CD4-positive, alpha-beta T cell (primary cell): ENCODE measurements at places on chromosomes 1 and 21. TPM values are rescaled to one million over a fixed set of nuclear protein-coding genes. Genes with fewer than 3 reads are reported as not detected.

GRCh38 chr1:192749349-192749748, 59.5 kb upstream of the RGS2 start:
- DNase-seq: no peak

DNA sequence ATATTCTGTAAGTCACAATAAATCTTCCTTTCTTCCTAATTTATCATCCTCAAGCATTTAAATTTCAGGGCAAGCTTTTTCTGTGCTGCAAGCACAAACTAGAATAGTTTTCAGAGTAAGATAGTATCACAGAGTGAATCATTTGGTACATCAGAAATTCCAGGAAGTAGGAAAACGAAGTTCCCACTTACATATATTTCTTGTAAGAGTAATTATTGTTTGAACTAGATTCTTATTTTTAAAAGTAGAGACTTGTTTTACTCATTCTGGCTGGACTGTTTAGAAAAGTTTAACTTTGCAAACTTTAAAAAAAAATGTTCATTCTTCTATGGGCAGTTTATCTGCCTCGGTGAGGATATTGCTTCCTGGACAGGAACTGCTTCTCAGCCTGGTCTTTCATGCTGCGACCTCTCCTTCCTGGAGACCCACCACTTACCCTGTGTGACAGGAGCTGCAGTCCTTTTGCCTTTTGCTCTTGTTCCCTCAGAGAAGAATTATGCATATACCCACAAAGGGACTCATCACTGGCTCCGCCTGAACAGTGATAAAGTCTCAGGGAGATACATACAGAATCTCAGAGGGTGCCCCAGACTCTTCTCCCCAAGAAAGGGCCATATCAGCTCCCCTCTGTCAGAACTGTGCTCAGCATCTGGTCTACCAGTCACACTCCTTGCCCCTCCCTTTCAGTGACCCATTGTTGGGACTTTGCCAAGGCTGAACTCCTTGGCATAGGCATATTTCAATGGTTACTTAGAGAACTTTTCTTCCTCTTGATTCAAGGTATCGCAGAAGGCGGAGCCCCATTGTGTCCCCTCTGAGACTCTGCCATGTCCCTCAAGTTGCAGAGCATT, 102.7 kb upstream of the CD55 start:
- no peak for DNase-seq

The WDTC1 gene
- 18.6 TPM for total RNA-seq

- DNase-seq: no peak
These were observed 221.1 kb downstream of the NPHP4 start for GRCh38 chr1:5770981-5771765.

DNA sequence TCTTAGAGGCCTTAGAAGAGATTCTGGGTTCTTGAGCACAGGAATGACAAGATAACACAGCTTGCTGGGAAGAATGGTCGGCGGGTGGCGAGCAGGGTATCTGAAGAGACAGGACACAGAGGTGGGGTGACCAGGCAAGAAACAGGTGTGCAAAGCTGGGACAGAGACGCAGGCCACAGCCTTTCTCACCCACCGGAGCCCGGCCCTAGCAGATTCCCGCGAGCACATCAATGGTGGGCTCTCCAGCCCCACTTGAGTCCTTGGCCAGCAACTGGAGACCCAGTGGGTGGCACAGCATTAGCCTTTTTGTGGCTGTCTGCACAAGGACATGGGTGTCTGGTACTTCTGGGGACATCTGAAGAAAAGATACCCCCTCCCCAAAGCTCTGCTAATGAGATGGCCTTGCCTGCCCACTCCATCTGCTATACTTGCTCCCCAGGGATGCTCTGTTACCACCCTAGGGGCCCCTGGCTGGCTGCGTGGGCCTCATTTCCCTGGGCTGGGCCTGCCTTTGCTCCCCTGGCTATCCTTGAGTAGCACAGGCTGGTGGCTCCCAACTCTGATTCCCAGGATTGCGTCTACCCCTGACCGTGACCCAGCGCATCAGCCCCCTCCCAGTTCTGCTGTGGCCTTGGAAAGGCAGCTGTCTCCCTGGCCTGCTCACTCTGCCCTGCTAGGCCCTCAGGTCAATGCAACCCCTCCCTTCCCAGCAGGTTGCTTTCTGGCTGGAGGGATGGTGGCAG, 127.2 kb upstream of the ADAR start:
- DNase-seq: no peak

The PCP4 gene
- total RNA-seq: not detected

The KCNA2 gene
- 0.78 TPM for total RNA-seq

The PTAFR gene
- total RNA-seq: 0.47 TPM

- DNase-seq: no peak
These were observed 11.2 kb upstream of the SLAMF9 start for GRCh38 chr1:159965263-159965662.

DNA sequence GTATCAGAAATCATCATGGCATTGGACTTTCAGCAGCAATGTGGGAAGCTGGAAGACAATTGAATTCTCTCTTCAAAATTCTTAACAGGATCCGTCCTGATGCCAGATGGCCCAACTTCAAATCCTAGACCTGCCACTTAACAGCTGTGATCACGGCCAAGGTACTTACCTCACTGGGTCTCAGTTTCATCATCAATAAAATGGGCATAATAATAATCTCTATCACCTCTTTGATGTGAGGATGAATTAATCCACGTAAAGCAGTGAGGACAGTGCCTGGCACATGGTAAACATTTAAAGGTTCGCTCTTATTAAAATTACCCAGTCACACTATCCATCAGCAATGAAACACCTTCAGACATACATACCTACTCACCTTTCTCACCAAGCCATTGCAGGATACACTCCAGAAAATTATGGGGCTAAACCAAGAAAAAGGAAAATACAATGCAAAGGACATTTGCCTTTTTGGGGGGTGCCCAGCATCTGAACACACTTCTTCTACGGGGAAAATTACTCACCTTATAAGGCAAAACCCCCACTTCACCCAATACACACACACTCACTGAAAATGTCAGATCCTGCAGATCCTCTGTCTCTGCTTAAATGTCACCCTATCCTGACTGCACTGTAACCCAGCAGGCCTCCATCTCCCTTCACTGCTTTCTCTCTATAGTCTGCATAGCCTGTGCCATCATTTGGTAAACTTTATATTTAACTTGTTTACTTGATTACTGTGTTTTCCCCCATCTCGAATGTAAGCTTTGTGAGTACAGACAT, 21.7 kb downstream of the GLIS1 start:
- DNase-seq: no peak

DNA sequence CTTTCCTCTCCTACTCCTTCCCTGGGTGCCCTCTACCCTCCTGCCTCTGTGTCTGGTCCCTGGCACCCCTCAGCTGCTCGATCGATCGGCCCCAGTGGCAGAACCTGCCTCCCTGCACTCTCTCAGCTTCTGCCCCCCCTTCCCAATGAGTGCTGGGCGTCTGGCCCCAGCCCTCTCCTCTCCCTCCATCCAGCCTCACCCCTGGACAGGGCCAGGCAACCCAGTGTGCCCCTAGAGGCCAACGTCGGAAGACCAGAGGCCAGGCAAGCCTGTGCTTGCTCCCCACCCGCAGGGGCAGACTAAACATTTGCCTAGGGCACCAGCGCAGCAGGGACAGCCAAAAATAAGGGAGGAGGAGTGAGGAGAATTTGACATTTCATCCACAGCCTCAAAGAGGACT, 43.5 kb downstream of the LGR6 start:
- no peak for DNase-seq

The KIAA1614 gene
- 0.14 TPM for total RNA-seq
